ENCODE measurements at places on chromosomes 1 and 21.
A peak's percentile ranks its signal among the peaks of the same experiment; 100 is the strongest.

GRCh38 chr1:87505391-87505983, 176.8 kb downstream of the LMO4 start:
- DNase-seq = no peak

DNA sequence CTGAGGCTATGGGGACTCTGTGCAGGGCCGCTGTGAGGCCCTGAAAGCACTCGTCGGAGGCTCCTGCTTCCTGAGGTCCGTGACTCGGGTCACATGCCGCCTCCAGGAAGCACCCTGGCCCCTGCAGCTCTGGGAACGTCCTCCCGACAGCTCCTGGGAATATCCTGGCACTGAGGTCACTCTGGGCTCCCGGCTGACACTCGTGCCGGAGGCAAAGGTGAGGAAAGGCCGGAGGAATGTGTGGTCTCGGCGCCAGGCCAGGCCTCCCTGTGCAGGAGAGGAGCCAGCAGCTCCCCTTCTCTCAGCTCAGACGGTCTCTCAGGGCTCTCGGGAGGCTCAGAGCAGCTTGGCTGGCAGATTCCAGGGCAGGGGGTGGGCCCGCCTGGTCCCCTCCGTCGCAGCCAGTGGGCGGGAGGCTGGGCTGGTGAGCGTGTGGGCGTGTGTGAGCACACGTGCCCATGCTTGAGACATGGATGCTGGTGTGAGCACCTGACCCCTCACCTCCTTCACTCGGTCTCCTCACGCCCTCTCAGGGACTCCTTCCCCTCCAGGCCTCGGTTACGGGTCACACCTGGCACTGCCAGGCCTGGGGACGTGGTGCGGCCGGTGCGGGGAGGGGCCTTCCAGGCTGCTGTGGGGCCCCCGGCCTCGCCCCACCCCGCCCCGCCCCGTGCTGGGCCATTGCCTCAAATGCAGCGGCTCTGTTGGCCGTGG, 5.5 kb upstream of the RNF223 start:
- DNase-seq = no peak

DNA sequence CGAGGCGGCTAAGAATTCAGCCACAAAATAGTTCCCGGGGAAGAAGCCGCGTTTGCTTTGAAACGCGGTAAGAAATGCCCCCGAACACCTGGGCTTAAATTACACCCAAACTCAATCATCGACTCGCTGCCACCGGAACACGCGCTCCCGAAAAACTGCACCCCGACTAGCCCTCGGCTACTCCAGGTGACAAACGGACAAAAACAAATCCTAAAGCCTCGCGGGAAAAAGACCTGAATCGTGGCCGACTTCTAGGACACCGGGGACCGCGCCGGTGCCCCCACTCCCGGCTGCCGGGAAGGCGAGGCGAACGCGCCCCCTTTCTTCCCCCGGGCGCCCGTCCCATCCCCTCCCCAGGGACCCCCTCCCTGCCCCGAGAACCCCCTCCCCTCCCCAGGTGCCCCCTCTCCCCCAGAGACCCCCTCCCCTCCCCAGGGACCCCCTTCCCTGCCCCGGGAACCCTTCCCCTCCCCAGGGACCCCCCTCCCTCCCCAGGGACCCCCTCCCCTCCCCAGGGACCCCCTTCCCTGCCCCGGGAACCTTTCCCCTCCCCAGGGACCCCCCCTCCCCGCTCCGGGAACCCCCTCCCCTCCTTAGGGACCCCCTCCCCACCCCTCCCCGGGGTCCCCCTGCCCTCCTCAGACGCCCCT, 628 bp downstream of the C1orf159 start:
- no peak for DNase-seq

GRCh38 chr21:44980562-44981489, 41.0 kb downstream of the SLX9 start:
- DNase-seq = no peak

GRCh38 chr1:181140398-181140797, 51.9 kb downstream of the IER5 start:
- DNase-seq = no peak

DNA sequence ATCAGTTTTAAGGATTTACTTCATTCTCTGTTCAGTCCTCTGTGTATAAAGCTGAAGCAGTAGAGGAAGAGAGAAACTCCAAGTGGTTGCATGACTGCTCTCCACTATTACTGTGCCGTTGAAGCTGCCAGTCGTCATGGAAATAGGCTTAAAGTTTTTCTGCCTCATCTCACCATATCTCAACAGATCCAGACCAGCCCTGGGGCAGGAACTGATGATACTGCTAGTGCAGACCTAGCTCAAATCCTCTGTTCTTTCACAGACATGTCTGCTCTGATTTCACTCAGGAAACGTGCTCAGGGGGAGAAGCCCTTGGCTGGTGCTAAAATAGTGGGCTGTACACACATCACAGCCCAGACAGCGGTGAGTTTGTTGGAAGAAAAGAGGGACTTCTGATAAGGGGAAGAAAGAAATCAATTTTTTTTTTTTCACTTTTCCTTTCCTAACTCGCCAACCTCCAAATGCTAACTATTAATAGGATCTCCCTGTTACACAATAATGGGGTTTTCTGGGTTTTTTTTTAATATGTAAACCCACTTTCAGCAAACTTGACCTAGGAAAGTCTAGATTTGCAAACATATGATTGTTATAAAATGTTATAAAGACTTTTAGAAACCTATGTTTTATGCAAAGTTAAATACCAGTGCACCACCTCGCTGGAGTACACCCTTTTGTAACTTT, 22.2 kb upstream of the STRIP1 start:
- DNase-seq = no peak

GRCh38 chr21:37742532-37742931, 173.7 kb downstream of the KCNJ6 start:
- no peak for DNase-seq

DNA sequence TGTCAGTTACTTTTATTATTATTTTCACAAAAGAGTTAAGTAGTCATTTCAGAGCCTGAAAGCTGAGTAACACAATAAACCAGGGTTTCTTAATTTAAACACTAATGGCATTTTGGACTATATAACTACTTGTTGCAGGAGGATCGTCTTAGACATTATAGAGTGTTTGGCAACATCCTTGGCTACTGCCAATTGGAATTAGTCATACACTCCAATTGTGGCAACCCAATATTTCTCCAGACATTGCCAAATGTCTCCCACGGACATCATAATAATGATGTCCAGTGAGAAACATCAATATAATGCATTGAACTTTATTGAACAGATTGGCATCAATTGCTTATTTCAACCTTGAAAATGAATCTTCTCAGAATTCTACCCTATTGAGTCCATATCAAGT, 441.9 kb upstream of the ADGRL4 start:
- DNase-seq = no peak

- no peak for DNase-seq
Observed at GRCh38 chr1:231357831-231358354, 19.8 kb downstream of the SPRTN start.

DNA sequence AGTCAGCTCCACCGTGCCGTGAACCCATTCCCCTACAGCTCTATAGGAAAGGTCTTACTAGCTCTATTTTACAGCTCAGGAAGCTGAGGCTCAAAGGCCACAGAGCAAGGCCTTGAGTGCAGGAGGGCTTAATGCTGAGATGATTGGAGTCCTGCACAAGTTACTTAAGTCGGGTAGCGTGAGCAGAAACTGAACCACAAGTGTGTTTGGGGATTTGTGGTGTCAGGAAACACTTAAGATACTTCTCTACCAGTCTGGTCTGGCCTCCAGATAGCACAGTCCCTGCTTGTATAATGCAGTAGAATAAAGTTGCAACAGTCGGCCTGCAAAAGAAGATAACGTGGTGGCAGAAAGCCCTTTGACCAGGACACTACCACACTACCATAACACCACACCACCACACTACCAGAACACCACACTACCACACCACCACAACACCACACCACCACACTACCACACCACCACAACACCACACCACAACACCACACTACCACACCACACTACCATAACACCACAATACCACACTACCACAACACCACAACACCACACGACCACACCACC, 118.1 kb downstream of the SPSB1 start:
- no peak for DNase-seq

GRCh38 chr21:31665397-31665796, 5.9 kb downstream of the SOD1 start:
- no peak for DNase-seq

DNA sequence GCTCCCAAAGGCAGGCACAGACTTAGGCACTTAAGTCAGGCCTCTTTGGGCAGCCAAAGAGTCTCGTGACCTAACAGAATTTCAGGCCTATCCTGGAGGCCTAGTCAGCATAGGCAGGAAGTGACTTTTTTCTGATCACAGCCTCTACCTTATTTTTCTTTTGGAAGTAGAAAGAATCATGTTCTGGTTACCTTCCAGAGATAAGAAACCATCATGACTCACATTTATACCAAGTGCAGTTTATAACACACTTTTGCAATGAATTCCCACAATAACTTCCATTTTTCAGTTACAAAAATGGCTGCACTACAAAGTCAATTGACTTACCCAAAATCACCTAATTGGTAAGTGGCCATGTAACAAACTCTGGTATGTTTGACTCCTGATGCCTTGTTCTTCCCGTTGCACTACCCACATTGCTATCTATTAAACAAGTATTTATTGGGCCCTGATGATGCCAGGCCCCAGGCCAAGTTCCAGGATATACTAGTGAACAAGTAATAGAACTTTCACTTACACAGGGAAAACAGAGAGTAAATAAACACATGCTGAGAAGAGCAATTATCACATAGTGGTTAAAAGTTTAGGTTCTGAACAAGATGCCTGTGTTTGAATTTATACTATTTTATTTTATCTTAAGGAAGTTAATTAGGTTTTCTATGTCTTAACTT, 74.3 kb downstream of the SH3GLB1 start:
- no peak for DNase-seq

DNA sequence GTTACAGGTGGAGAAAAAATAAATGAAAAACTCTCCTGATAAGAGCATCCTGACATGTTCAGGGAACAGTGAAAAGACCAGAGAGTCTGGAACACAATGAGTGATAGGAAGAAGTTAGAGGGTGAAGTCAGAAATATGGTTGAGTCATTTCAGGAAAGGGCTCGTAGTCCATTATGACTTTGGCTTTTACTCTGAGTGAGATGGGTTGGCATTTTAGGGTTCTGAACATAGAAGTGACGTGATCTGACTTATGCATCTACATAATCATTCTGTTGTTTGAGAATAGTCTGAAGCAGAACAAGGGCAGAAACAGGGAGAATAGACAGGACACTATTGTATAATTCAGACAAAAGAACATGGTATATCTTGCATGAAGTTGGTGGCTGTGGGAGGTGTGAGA, 5.8 kb downstream of the HMCN1 start:
- DNase-seq = no peak

- DNase-seq = no peak
Observed at GRCh38 chr1:232899268-232899667, 51.1 kb upstream of the NTPCR start.

DNA sequence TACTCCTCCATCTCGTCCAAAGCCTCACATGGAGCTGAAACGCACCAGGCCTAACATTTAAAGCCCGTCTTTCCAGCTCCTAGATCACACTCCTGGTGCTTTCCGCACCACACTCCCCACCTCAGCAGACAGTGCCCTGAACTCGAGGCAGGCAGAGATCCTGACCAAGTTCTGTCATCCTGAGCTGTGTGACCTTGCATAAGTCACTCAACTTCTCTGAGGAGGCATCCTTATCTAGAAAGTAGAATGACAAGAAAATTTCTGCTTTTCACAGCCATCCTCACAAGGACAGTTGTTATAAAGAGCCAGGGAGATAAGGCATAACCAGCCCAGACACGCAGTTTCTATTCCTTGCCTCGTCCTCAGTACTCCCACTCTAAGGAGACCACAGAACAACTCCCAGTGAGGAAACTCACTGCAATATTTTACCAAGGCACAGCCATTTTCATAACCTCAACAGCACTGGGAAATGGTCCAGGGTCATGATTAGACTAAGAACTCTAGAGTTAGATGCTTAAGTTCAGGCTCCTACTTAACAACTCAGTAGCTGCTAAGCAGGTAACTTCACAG, 3.1 kb downstream of the LRP8 start:
- no peak for DNase-seq

DNA sequence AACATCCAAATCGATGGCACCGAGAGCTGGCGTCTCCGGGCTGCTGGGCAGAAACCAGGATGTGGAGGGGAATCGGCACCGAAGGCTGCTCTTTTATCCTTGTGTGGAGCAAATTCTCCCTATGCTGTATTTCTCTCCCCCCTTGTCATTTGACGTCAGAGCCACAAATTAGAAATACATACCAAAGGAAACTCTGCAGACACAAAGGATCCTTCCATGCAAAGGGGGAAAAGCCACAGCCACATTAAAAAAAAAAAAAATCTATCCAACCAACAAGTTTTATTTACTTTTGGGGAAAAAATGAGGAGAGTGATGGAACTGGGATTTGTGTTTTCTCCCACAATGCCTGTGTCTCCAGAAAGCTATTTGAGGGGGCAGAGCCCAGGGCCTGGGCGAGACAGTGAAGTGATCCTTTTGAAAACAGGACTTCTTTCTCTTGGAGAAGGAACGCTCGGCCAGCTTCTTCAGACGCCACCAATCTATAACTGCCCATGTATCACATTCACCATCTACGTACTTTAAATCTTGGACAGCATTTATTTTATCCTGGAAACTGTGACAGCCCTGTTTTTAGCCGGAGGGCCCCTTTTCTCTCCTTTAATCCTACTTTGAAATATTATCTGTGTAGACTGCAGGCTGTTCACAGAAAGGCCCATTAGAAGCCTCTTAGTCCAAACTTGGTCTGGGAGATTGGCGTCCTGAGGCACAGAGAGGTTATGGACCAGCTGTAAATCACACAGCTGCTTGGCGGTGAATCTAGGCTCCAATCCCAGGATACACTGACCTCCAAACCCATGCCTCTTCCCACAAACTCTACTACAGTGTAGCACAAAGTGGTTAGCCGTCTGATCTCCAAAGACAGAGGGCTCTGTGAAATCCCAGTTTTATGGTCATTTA, 4.5 kb downstream of the KANK4 start:
- DNase-seq = no peak

GRCh38 chr1:51310871-51311613, 19.3 kb downstream of the TTC39A start:
- DNase-seq = no peak

DNA sequence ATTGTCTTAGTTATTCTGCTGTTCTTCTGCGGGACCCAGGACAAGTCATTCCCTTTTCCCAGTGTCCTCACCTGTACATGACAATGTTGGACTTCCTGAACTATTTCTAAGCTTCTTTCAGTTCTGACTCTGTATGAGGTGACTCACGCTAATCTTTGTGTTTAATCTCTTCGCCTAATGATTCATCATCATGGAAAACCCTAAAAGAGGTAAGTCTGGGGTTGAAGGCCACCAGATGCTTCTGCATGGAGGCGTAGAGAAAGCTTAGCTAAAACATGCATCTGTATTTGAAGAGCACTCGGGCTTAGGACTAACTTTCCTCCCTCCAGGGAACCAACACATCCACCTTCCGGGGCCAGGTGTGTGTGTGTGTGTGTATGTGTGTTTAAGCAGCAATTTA, 7.4 kb downstream of the SPRR5 start:
- DNase-seq = no peak

GRCh38 chr1:101120868-101121267, 95.3 kb upstream of the DPH5 start:
- DNase-seq = no peak

GRCh38 chr1:234722904-234723720, 113.1 kb upstream of the IRF2BP2 start:
- peak; percentile 31 for DNase-seq
